NCI-H2227 treated with DMSO at 0.1 percent for 48 hours (cell line): ENCODE measurements at places on chromosomes 5 and 9.
A peak's percentile ranks its signal among the peaks of the same experiment; 100 is the strongest.

- DNase-seq = no peak
These were observed 93.5 kb upstream of the CACNA1B start for GRCh38 chr9:137784046-137784445.

DNA sequence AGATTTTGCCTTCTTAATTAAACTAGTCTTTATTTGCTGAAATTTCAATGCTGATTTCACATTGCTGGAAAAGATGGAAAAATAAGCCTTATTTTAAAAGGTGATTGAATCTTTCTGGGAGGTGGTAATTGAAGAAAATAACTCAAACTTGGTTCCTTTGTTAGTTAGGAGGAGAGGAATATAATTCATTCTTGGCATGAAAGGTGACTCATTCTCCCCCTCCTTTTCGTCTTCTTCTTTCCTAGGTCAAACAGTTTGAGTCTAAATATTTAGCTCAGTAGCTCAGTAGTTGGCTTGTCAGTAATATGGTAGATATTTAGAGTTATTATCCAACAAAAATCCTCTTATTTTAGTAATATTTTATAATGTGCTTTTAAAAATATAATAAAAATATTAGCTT, 353.9 kb upstream of the MEF2C start:
- no peak for DNase-seq

- DNase-seq = no peak
These were observed 442.5 kb downstream of the SPATA31D1 start for GRCh38 chr9:82431121-82431520.

DNA sequence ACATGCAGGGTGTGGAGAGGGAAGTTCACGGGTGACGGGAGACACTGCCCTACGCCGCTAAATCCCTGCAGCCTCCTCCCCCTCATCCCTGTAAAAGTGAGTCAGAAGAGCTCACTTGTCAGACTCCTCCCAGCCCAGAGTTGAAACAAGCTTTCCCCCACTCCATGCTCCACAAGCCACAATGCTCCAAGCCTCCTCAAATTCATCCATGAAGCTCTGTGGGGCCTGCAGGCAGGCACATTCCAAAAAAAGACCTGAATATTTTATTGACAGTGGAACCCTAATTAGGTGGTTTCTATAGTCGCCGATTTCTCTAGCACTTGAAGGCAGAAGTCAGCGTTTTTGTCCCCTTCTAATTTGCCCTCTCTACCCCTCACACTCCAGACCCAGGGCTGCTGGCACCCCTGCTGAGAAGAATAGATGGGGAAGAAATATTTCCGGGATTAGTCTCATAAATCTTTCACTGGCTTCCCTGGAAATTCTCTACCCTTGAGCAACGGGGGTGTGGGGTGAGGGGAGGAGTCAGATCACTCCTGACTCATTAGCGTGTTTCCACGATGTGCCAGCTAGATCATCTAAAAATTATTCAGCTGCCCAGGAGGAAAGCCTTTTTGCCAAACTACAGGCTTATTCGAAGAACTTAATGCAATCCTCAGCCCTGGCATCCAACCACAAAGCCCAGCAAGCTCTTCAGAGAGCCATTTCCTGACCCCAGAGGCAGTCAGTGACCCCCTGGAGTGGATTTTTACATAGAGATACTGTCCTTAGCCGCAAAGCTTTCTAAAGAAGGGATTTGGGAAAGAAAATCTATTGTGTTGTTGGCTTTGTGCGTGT, 97.1 kb downstream of the ENC1 start:
- peak; percentile 71 for DNase-seq

GRCh38 chr5:157487358-157487757, 27.3 kb downstream of the NIPAL4 start:
- DNase-seq = no peak
